ENCODE measurements at places on chromosomes 3 and 15. TPM values are rescaled to one million over a fixed set of nuclear protein-coding genes. Genes with fewer than 3 reads are reported as not detected.

The FOXP1 gene
- total RNA-seq, result 20.2 TPM

The GP5 gene
- not detected for total RNA-seq

The POPDC2 gene
- total RNA-seq, result not detected

The CPN2 gene
- not detected for total RNA-seq

The YEATS2 gene
- total RNA-seq, result 34.9 TPM

The ELL3 gene
- total RNA-seq, result 27.3 TPM
